ENCODE measurements at places on chromosomes 3 and 15.

- no peak for DNase-seq
These were observed 18.8 kb upstream of the ANKDD1A start for GRCh38 chr15:64892847-64893403.

DNA sequence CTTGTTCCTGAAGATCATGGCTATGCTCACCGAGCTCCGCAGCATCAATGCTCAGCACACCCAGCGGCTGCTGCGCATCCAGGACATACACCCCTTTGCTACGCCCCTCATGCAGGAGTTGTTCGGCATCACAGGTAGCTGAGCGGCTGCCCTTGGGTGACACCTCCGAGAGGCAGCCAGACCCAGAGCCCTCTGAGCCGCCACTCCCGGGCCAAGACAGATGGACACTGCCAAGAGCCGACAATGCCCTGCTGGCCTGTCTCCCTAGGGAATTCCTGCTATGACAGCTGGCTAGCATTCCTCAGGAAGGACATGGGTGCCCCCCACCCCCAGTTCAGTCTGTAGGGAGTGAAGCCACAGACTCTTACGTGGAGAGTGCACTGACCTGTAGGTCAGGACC is 35.2 kb downstream of the NR1I2 start:
- no peak for DNase-seq

- DNase-seq = no peak
These were observed 9.8 kb downstream of the P2RY14 start for GRCh38 chr3:151268267-151269235.

DNA sequence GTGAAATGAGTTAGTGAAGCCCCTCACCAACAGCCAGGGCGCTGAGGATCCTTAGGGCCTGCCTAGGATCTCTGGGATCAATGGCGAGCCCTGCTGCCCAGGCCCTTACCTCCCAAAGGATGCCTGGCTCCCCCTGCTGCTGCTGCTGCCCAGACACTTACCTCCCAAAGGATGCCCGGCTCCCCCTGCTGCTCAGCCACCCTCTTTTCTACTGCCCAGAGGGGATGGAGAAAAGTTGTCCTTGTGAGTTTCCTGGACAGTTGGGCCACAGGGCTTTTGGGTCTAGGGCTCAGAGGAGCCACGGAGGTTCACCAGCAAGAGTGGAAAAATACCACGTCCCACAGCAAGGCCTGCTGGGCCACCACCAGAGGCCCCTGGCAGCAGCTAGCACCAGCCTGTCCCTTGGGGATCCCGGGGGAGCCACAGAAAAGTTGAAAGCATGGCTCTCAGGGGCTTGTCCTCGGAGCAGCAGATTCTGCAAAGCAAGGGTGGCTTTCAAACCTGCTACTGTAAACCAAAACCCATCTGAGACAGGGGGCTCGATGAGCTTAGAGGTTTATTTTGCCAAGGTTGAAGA is 59.4 kb downstream of the SLC6A6 start:
- peak; percentile 62 for DNase-seq

DNA sequence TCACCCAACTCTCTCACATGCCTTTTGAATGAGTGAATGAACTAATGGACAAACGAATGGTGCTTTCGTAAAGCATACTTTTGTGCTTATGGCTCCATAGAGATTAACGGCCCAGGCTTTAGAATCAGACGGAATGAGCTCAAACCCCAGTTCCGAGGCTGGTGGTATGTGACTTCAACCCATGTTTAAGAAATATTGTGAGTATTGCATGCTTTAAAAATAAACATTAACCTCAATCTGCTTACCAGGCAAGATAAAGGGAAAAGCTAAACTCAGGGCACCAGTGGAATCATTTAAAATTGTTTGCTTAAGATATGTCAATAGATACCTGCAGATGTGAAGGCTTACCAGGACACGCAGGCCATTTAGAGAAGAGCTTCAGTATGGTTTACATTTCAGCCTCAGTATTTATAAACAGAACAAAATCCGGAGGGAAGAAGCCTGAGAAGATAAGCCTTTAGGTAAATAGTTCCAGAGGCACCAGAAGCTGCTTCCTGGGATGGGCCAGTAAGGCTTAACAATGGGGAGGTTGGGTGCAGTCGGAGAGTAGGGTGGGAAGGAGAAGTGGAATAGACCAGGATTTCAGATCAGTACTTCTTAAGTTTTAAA is 186.4 kb downstream of the ADAMTS9 start:
- DNase-seq = peak; percentile 95

- no peak for DNase-seq
These were observed 37.6 kb upstream of the ZNF710 start for GRCh38 chr15:89963301-89964231.

DNA sequence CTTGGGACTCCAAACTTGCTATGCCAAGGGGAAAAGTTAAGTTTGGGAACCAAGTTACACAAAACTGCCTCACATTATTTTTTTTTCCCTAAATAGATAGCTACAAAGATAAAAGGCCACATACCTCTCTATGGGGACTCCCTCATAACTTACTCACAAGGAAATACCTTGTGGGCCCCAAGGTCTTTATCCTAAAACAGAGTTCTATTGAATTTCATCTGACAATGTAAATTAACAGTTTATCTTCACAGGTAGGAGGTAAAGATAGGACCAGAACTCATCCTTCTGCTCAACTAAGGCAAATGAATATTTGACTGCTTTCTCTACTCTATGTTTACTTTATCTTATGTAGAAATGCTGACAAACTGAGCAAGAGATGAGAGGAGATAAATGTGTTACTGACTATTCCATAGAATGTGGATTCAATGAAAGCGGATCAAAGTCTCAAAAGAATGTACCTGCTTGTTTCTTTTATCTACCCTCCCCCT is 1278.0 kb downstream of the OTOL1 start:
- no peak for DNase-seq

- DNase-seq = no peak
These were observed 78.7 kb upstream of the NPHP3 start for GRCh38 chr3:132800958-132801357.

DNA sequence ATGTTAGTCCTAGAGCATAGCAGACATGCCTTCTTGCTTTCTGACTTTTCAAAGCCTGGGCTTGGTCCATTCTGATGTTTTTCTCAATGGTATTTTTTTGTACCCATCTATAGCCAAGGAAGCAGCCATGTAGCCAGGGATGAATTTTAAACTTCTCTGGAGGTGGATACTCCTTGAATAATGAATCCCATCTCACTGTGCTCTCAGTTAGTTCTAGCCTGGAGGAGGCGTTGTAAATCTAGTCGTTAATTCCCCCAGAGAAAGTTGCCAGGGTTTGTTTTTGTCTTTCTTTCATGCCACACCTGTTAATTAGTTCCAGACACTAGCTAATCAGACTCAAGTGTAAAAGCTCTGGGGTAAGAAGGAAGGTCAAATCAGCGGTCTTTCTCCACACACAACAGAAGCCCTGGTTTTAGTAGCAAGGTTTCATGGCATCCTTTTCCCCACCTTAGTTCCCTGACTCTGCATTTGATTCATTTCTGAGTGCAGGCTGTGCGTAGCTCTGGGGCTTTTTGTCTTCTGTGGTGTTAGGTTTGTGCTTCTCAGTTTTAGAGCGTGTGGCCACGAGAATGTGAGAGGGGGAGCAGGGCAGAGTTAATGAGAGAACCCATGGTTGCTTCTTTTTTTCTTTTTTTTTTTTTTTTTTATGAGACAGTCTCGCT is 19.7 kb downstream of the PTPRG start:
- DNase-seq = no peak

DNA sequence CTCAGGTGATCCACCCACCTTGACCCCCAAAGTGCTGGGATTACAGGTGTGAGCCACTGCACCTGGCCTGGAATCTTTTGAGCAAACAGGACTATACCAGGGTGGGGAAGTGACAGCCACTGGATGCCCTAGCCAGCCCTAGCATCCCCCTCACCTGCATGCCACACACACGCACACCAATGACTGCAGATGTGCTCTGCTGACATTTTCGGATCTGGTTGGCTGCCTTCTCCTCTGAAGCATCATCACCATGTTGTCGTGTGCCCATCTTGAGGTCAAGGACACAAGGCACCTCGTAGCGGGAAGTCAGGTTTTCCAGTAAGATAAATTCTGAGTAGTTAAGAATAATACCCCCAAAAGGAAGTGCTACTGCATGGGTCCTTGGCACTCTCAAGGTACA is 3.7 kb upstream of the NCKIPSD start:
- DNase-seq = no peak

GRCh38 chr3:60579734-60580133 is 671.5 kb downstream of the FHIT start:
- peak; percentile 48 for DNase-seq

GRCh38 chr3:156516284-156516683 is 38.6 kb downstream of the SSR3 start:
- DNase-seq = no peak

DNA sequence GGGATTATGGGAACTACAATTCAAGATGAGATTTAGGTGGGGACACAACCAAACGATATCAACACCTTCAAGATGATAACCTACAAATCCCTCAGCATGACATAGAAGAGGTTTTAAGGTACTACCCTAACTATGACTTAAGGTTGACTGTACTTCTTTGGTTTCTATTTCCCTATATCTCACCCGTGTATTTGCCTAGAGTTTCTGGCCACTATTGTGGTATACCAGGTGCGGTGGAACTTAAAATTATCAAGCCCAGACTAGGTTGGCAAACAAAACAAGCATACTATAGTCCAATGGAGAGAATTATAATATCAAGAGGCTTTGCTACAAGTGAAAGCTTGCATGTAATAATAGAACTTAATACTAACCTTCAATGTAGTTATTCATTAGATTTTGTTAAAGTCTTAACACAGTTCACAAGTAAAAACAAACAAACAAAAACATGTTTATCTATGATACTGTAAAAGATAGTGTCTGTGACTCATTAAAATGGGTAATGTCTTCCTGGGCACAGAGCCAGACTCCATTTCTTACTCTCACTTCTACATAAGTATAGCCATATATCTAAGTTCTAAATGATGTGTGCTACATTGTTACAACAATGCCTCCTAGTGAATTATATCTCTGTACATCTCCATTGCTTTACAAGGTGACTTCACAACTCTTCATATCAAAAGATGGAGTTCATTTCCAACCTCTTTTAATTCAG is 479.1 kb downstream of the ZBBX start:
- DNase-seq = peak; percentile 60

GRCh38 chr3:108239082-108239481 is 16.9 kb upstream of the IFT57 start:
- DNase-seq = no peak

DNA sequence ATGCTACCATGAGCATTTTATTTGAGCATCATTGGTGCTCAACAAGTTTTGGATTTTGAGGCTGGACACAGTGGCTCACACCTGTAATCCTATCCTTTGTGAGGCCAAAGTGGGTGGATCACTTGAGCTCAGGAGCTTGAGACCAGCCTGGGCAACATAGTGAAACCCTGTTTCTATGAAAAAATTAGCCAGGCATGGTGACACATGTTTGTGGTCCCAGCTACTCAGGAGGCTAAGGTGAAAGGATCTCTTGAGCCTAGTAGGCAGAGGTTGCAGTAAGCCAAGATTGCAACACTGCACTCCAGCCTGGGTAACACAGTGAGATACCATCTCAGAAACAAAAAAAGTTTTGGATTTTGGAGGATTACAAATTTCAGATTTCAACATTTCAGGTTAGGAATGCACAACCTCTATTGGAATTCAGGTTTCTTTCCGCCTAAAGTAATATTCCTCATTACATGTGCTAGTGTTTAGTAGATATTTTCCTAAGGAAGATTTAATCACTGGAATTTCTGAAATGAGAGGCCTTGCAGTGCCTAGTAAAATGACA is 27.6 kb downstream of the CNOT10 start:
- peak; percentile 14 for DNase-seq

GRCh38 chr15:27764339-27764738 is 334.8 kb downstream of the OCA2 start:
- no peak for DNase-seq

DNA sequence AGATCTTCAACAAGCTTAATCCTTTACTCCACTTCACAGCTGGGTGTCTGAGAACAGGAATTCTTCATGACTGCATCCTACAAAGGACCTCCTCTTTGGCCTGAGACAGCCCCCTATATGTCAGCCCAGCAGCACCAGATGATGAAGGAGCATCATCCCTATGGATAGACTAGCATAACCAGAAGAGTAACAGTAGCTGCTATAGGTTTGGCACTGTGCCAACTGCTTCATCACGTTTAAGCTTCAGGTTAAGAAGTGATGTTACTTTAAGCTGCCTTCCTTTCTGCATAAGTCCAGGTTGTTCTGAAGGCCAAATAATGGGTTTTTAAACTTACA is 50.6 kb downstream of the CMSS1 start:
- DNase-seq = no peak

GRCh38 chr3:143465666-143466065 is 346.1 kb downstream of the CHST2 start:
- DNase-seq = no peak

GRCh38 chr3:141279077-141279967 is 47.7 kb downstream of the PXYLP1 start:
- peak; percentile 37 for DNase-seq

GRCh38 chr3:124694486-124694885 is 35.8 kb upstream of the UMPS start:
- no peak for DNase-seq

DNA sequence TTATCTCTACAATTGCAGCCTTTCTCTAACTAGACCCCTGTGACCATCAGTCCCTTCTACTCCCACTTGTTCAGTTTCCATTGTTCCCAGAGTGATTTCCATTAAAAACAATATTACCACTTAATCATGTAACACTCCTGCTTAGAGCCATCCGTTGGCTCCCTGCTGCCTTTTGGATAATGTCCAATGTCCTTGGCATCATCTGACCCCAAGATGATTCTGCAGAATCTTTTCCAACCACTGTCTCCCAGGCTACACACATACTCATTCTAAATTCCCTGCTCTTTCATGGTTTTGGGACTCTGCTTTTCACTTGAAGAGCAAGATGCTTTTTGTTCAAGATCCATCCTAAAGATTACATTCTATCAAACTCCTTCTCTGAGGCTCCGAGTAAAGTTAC is 7.1 kb downstream of the KCNH8 start:
- no peak for DNase-seq

DNA sequence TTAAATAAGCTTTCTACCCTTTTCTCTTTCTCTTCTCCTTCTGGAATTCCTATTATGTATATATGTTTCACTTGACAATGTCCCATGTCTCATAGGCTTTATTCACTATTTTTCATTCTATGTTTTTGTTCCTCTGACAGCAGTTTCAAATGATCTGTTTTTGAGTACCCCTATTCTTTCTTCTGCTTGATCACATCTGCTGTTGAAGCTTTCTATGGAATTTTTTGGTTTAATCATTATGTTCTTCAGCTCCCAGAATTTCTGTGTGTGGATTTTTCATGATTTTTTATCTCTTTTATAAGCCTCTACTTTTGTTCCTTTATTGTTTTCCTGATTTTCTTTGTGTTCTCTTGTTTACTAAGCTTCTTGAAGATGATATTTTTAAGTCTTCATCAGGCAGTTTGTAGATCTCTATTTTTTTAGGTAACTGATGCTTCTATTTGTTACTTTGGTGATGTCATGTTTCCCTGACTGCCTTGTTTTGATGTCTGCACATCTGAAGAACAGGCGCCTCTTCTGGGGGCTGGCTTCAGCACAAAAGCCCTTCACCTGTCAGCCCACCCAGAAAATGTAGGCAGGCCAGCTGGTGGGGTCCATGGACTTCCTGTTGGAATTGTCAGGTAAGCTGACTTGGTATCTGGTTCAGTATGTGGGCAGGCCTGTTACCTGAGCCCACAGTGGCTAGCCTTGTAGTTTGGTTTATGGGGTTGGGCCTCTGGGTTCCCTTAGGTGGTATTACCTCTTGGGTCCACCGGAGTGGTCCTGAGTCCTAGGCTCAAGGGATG is 15.8 kb downstream of the FAM227B start:
- DNase-seq = no peak

GRCh38 chr15:85302271-85302670 is 78.1 kb upstream of the AKAP13 start:
- no peak for DNase-seq

Data from amniotic epithelial cell (primary cell).